ENCODE measurements at places on chromosomes 11 and 22.

GRCh38 chr11:69400771-69401590, 80.5 kb upstream of the LINC01488 start:
- DNase-seq: no peak

DNA sequence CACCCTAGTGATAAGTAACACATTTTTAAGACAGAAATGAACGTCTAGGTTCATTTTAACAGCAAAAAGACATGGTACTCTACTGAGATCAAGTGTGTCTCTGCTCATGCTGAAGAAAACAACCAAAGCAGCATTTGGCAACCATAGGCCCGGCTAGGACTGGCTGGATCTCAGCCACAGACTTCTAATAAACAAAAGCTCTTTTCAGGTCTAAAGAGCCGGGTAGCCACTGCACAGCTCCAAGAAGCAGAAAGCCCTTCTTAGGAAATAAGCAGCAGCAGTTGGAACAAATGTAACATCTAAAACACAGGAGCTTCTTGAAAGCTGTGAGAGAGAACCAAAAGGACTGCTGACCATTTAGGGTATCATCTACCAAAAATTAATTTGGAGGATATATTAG, 37.6 kb downstream of the PITPNB start:
- DNase-seq: no peak

GRCh38 chr11:65590240-65590738, 5.3 kb downstream of the KCNK7 start:
- DNase-seq: no peak

- no peak for DNase-seq
Observed at GRCh38 chr22:30869667-30870395, 98.7 kb downstream of the MORC2 start.

- peak; percentile 69 for DNase-seq
Observed at GRCh38 chr11:94623120-94623735, 56.1 kb downstream of the PIWIL4 start.

- DNase-seq: no peak
Observed at GRCh38 chr11:105315287-105315686, 175.7 kb upstream of the CARD18 start.

- DNase-seq: no peak
Observed at GRCh38 chr11:86737230-86737629, 63.1 kb upstream of the PRSS23 start.

- DNase-seq: no peak
Observed at GRCh38 chr22:43411869-43412807, at the start of gene MPPED1. Gene MPPED1, plus strand, starts transcription at chr22:43412014. Its CDS starts 12,972 bp downstream, at chr22:43424986.

- DNase-seq: no peak
Observed at GRCh38 chr11:111177037-111177871, 68.3 kb upstream of the POU2AF2 start.

DNA sequence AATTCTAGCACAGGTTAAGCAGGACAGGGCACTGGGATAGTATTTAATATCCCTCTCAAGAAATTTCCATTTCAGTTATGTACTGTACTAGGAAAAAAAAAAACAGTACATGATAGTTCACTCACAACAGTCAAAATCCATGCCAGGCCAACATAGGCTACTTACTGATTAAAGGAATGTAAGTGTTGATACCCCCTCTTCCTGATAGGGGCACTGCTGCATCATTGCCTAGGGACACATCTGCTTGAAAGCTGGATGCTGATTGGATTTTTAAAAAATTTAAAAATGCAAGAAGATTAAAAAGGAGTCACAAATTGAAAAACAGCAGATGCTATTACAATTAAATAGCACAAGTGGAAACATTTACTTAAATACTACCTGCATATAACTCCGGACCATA, 43.4 kb downstream of the APOL5 start:
- DNase-seq: peak; percentile 36

GRCh38 chr22:37287550-37287951, 5.2 kb downstream of the CYTH4 start:
- no peak for DNase-seq

- DNase-seq: no peak
Observed at GRCh38 chr11:57604296-57605027, 7.0 kb downstream of the SERPING1 start.

- peak; percentile 84 for DNase-seq
Observed at GRCh38 chr11:27972522-27973170, 135.3 kb downstream of the KIF18A start.

DNA sequence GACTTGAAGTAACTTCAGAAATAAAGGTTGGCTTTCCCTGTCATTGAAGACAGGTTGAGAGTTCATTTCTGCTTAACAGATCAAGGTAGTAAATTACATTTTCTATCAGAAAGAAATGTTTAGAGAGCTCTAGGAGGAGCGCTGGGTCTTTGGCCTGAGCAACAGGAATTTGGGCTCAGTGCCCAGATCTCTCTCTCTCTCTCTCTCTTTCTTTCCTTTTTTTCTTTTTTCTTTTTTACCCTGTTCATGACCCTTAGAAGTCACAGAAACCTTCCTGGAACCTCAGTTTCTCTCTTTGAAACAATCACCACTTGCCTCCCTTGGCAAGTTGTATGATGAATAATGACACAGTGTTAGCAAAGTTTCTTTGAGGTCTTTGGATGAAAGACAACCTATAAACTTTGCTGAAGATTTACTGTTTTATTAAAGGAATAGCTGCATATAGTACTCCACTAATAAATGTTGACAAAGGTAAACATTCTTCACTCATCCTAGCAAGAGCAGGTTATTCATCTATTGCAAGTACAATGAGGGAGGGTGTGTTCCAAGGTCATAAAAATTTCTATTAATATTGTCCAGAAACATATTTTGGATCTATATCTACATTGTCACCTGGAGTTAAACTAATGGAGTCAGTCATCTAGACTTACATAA, 35.5 kb upstream of the RASSF10 start:
- DNase-seq: no peak

DNA sequence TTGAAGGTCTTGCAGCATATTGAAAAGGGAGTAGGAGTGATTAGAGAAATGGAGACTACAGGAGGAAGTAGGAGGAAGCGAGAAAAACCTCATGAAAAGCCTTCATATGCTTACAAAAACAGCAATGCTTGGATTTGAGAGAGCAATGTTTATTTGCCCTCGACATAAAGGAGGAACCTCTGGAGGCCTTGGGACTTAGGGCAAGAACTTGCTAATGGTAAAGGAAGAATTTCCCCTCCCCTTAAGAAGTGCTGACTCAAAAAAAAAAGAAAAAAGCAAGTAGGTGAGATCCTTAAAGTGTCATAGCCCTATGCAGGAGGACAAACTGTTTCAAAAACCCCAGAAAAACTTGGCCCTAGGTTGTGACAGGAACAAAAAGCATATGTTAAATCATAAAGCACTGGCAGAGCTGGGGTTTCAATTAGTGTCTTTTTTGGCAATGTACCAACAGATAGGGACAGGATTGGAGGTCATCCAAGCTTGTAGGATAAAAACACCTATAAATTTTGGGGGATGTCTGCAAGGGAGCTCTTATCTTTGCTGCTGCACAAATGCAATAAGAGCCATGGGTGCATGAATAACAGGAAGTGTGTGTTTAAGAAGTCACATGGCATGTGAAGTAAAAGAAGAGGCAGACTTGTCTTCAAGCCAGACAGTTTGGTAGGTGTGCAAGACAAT, 4.9 kb downstream of the GLYAT start:
- no peak for DNase-seq

DNA sequence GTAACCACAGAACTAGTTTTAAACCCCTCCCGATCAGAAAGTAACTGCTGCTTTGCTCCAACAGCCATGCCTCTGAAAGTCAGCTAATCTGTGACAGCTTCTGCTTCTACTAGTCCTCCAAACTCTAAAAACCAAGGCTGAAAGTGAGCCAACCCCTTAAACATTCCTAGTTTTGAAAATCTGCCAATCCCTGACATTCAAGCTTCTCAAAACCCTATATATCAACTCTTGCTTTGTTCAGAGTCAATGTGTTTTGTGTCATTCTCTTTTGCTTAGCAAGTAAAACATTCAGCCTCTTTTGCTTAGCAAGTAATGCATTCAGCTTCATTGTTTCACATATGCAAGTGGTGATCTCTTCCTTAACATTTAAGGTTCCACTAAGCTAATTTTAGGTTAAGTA, 56.9 kb downstream of the ATG16L2 start:
- no peak for DNase-seq

GRCh38 chr22:46982635-46983034, 220.2 kb downstream of the TBC1D22A start:
- DNase-seq: no peak

DNA sequence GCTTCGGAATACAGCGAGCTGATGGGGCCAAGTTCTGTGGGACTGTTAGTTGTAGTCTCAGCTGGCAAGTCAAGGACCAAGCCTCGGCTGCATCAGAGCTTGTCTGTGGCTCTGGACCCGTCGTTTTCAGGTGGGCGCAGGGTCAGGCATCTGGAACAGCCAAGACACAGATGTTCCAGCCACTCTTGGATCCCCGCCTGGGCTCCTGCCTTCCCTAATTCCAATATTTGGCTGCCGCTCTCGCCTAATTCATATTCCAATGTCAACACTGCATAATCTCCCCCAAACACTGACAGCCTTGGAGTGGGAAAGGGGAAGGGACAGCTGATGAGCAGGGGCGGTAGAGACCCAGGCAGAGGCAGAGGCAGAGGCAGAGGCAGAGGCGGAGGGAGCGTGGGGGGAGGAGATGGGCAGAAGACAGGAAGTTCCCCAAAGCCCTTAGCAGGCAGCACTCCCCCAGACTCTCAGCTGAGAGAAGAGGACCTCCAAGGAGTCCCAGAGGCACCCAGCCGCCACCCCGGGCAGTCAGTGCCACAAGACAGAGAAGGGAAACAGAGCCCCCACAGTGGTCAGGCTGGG, 49.6 kb upstream of the SLC35C1 start:
- no peak for DNase-seq

- DNase-seq: no peak
Observed at GRCh38 chr11:16089481-16089880, 266.9 kb downstream of the SOX6 start.

DNA sequence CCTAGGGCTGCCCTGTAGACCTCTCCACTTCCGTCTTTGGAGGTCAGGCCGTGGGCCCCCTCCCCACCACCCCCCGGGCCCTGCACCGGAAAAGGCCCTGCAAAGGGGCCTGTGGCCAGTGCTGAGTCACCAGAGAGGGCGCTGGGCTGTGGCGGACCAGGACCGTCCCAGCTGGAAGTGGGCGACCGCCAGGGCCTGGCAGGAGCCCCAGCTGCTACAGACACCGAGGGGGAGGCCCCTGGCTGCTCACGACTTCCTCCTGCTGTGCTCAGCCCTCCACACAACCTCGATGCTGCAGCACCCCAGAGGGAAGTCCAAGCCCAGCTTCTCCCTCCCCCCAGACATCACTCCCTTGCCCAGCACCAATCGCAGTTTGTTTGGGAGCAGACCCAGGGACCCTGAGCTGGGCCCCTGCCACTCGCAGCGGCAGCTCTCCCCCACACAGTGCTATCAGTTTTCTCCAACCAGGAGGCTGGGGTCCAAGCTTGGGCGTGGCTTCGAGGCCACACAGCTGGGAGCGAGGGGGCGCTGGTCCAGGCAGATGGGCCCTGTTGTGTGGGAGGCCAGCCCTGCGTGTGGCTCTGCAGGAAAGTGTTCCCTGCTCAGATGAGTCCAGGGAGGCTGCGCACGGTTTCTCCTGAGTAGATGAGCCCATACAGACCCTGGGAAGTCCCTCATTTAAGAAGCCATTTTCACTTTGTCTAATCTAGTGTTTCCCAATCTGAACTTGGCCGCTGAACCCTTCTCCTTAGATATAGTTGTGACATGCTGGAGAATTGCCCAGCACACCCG, 5.6 kb upstream of the SH3BP1 start:
- peak; percentile 72 for DNase-seq

GRCh38 chr11:62881579-62882430, 1.1 kb downstream of the SLC3A2 start:
- DNase-seq: peak; percentile 96

GRCh38 chr11:47060807-47061206, 115.9 kb downstream of the ARFGAP2 start:
- peak; percentile 16 for DNase-seq

DNA sequence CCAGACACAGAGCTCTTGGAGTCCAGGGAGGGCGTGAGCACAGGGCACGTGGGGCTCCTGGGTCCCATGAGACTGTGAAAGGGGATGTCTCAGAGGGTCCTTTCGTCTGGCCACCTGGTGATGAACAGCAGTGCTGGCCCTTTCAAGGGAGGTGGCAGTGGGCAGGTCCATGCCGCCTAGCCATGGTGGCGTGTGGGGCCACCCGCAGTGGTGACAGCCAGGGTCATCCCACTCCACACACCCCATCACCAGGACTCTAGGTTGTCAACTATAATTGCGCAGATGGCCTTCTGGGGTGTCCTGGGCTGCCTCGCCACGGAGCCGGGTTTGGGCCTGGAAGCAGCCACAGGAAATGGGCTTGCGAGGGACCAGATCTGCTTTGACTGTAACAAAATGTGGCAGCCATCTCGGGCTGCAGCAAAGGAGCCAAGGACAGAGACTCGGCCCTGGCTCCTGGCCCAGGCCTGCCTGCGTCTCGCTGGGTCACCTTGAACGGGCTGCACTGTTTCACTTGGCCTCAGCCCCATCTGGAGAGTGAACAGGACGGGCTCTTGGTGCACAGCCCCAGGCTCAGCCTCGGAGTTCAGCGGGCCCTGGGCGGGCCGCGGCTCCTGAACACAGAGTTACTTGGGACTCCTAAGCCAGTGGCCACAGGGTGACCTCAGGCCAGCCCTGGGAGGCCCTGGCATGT, 1350.5 kb downstream of the BRD1 start:
- DNase-seq: no peak

GRCh38 chr11:8693555-8693954, 11.0 kb downstream of the RPL27A start:
- no peak for DNase-seq

DNA sequence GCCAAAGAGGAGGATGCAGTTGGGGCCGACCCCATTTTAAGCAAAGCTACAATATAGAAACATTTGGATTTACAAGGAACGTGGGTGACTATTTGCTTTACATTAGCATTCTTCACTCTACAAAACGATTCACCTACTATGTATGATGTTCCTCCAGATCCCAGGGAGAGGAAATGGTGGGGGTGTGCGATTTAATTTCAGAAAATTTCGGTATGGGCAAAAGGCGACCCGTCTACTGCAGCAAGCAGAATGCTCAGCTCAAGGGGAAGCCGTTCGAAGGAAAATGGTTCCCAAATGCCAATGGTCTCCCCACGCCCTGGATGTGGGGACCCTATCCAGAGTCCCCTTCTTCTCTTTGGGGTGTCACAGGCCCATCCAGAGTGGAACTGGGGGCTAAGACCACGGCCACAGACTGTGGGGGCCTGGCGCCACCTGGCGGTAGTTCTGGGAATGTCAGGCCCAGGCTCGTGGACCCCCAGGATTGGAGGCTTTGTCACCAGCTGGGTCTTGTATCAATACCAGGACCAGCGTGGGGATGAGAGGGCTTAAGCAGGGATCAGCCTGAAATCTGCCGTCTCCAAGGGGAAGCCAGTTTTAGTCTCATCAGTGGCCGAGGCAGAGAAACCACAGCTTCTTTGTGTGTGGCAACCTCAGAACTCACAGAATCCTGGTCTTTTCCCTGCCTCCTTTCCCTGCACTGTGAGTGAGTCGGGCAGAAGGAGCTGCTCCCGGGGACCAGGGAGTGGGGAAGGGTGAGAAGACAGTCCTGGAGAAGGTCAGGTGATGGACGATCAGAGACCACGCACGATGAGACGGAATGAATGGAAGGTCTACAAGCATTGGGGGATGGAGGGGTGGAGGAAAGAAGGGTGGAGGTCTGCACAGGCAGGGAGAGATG, 8.4 kb downstream of the LRRC10B start:
- no peak for DNase-seq
